ENCODE measurements at places on chromosomes 3 and 15. TPM values are rescaled to one million over a fixed set of nuclear protein-coding genes. Genes with fewer than 3 reads are reported as not detected.

EXOG gene
- 16.2 TPM for polyA plus RNA-seq

GOLGA8G gene
- polyA plus RNA-seq, result not detected

RNF13 gene
- polyA plus RNA-seq, result 428 TPM

STRIT1 gene
- polyA plus RNA-seq, result not detected

MUC4 gene
- not detected for polyA plus RNA-seq

CRABP1 gene
- not detected for polyA plus RNA-seq

TF gene
- 10.3 TPM for polyA plus RNA-seq

GOLGA8Q gene
- polyA plus RNA-seq, result not detected

SLC22A13 gene
- polyA plus RNA-seq, result not detected

ISLR2 gene
- polyA plus RNA-seq, result 0.23 TPM

DUOXA2 gene
- polyA plus RNA-seq, result not detected

PARP15 gene
- 2.2 TPM for polyA plus RNA-seq

TEX9 gene
- 1.2 TPM for polyA plus RNA-seq

GFM1 gene
- 89.6 TPM for polyA plus RNA-seq

RTP1 gene
- not detected for polyA plus RNA-seq

CPNE9 gene
- 12.5 TPM for polyA plus RNA-seq

TGM4 gene
- polyA plus RNA-seq, result not detected

PCLAF gene
- 2.1 TPM for polyA plus RNA-seq

GOLGA6L9 gene
- 2.7 TPM for polyA plus RNA-seq

ACSBG1 gene
- 3.8 TPM for polyA plus RNA-seq

PLA2G4D gene
- polyA plus RNA-seq, result 0.35 TPM

GPR87 gene
- polyA plus RNA-seq, result not detected

CEMIP gene
- 2.6 TPM for polyA plus RNA-seq

LYZL4 gene
- polyA plus RNA-seq, result not detected

B3GNT5 gene
- polyA plus RNA-seq, result 65.3 TPM

CSPG4 gene
- polyA plus RNA-seq, result not detected

CALML4 gene
- 1.2 TPM for polyA plus RNA-seq

WDR72 gene
- polyA plus RNA-seq, result not detected

MED12L gene
- 3.2 TPM for polyA plus RNA-seq

NMB gene
- 6.1 TPM for polyA plus RNA-seq

TUSC7 gene
- polyA plus RNA-seq, result 5.7 TPM

TMC3 gene
- not detected for polyA plus RNA-seq

CORO2B gene
- 184 TPM for polyA plus RNA-seq

NEK10 gene
- polyA plus RNA-seq, result 22.3 TPM

MYO5C gene
- 4.4 TPM for polyA plus RNA-seq

GMNC gene
- polyA plus RNA-seq, result 6.7 TPM

NPHP3 gene
- 9.6 TPM for polyA plus RNA-seq

C2CD4B gene
- 0.29 TPM for polyA plus RNA-seq

CLRN1 gene
- polyA plus RNA-seq, result not detected

WWTR1 gene
- 4.8 TPM for polyA plus RNA-seq

SEC62 gene
- 1,819 TPM for polyA plus RNA-seq

ADGRG7 gene
- polyA plus RNA-seq, result not detected

EFCC1 gene
- polyA plus RNA-seq, result not detected

DNASE1L3 gene
- polyA plus RNA-seq, result not detected

MUC20 gene
- polyA plus RNA-seq, result 2.7 TPM
